Mammary microvascular endothelial cell (primary cell): ENCODE measurements at places on chromosomes 6 and 20. TPM values are rescaled to one million over a fixed set of nuclear protein-coding genes. Genes with fewer than 3 reads are reported as not detected.

The CCDC170 gene
- not detected in 2 replicates for total RNA-seq

The TCP11 gene
- not detected in 2 replicates for total RNA-seq

The ENPP4 gene
- 6.7 and 8.2 TPM in 2 replicates for total RNA-seq

The MLIP gene
- total RNA-seq, result 6.0 and 6.1 TPM in 2 replicates

The PRKN gene
- 0.13 and 0.34 TPM in 2 replicates for total RNA-seq

The SLC12A5 gene
- total RNA-seq, result under 0.01 and 0.10 TPM in 2 replicates

The COL11A2 gene
- 0.07 and 0.15 TPM in 2 replicates for total RNA-seq

The NKAPL gene
- 0.53 and 1.3 TPM in 2 replicates for total RNA-seq

The TINAG gene
- total RNA-seq, result not detected in 2 replicates
